ENCODE measurements at places on chromosomes 2 and 18.

- no peak for DNase-seq
Observed at GRCh38 chr18:41933778-41934177, 21.3 kb upstream of the PIK3C3 start.

GRCh38 chr2:134021830-134022524, 231.9 kb upstream of the MGAT5 start:
- no peak for DNase-seq

- no peak for DNase-seq
Observed at GRCh38 chr2:11080253-11081115, 74.8 kb upstream of the SLC66A3 start.

DNA sequence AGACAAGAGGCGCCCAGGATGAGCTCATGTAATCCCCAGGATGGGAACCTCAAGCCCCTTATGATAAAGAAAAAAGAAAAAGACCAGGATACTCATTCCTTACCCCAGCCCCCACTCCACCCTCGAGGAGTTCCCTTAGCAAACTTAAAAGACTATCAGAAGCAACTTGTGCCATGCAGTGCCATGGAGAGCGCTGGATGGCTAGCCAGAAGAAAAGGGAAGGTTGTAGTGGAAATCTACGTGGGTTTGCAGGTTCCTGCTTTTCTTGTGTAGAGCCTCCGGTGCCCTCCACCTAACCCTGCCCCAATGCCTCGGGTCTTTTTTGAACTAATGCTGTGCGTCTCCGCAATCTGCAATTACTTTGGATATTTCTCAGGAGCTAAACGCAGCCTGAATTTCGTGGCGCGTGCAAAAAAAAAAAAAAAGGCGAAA, 16.2 kb upstream of the BCL11A start:
- DNase-seq: no peak
